ENCODE measurements at places on chromosomes 7 and 10. TPM values are rescaled to one million over a fixed set of nuclear protein-coding genes. Genes with fewer than 3 reads are reported as not detected.

DNA sequence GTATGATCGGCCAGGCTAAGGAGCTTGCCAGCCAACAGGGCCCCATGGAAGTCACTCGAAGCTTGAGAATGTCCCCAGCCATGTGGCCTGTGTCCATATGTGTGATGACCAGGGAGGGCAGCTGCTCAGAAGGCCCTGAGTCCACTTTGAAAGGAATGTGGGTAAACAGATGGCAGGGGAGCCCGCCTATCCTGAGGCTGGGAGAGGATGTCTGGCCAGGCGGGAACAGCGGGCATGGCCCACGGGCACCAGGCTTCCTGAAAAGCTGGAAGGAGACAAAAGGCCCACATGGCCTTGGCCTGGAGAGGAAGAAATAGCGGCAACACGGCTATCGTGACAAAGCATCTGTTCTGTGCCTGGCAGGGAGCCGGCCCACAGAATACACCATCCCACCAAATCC, 137.9 kb upstream of the PPIF start:
- DNase-seq = no peak

Gene THAP5
- 33.1 TPM for polyA plus RNA-seq

DNA sequence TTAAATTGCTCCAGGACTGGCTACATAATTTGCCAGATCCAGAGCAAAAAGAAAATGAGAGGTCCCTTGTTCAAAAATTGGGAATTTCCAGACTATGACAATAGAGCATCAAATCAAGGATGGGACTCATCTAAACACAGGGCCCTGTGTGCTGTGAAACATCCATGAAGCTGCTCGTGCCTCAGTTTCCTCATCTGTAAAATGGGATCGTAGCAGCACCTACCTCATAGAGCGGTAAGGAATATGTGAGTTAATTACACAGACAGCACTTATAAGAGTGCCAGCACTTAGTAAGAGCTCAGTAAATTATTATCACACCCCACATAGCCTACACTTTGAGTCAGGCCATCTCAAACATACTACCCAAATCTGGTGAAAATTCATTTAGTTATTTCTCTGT, 135.9 kb upstream of the RHEB start:
- DNase-seq = no peak

DNA sequence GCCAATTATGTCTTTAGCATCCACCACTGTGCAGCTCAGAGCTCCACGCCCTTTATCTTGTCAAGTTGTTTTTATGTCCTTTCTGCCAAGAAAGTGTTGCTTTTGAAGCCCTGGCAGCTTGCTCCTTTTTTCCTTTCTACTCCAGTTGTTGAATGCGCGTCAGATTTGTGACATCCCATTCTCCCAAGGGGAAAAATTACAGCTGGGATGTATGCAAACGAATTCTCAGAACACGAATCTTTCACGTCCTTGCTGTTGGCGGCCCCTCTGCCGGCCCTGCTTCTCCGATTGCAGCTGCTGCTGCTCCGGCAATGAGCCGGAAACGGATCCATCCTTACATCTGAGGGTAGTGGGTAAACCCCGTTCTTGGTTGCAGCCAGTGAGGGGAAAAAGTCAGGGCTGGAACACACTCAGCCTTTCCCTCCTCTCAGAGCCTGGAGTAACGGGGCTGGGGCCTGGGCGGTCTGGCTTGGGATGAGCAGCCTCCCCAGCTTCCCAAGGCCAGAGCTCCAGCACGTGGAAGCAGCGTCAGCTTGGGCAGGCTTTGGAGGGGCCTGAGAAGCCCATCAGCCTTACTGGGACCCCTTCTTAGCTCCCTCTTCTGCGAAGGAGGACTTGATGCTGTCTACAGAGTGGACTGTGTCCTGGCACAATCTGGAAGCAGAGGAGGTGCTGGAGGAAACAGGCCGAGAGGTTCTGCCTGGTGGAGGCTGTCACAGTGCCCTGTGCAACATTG, 79.0 kb upstream of the CHST15 start:
- DNase-seq = peak; percentile 65

GRCh38 chr10:132938472-132939339, 3.7 kb downstream of the CFAP46 start:
- DNase-seq = no peak

GRCh38 chr7:1679326-1679965, 9.4 kb downstream of the ELFN1 start:
- no peak for DNase-seq

DNA sequence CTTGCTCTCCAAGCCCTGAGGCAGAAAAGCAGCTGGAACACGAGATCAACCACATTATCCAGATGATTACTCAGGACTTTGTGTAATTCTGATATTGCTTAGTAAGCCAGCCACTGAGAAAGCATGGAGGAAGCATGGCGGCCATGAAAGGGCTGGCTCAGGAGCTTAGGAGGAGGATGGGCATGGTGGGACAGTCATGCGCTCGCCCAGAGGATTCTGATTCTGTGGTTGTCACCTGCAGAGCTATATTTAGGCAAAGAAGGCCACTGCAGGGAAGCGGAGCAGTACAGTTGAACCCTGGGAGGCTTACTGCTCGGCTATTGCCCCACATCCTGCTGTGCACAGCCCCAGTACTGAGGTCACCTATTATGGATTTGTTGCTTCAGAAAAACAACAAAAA, 128.8 kb upstream of the DNAJB12 start:
- no peak for DNase-seq

DNA sequence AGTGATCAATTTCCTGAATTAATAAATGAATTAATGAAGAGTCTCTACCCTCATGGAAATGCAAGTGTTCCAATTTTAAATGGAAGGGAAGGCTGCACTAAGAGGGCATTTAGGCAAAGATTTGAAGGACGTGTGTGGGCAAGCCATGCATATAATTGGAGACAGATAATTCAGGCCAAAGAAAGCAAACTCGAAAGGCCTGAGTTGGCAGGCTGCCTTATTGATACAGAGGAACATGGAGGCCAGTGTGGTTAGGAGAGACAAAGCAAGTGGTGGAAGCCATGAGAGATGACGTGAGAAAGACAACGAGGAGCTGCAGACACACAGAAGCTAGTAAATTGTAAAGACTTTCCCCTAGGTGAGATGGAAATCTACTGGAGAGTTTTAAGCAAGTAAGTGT, 15.4 kb upstream of the PCLO start:
- DNase-seq = no peak

Gene NHLRC2
- 31.7 TPM for polyA plus RNA-seq

DNA sequence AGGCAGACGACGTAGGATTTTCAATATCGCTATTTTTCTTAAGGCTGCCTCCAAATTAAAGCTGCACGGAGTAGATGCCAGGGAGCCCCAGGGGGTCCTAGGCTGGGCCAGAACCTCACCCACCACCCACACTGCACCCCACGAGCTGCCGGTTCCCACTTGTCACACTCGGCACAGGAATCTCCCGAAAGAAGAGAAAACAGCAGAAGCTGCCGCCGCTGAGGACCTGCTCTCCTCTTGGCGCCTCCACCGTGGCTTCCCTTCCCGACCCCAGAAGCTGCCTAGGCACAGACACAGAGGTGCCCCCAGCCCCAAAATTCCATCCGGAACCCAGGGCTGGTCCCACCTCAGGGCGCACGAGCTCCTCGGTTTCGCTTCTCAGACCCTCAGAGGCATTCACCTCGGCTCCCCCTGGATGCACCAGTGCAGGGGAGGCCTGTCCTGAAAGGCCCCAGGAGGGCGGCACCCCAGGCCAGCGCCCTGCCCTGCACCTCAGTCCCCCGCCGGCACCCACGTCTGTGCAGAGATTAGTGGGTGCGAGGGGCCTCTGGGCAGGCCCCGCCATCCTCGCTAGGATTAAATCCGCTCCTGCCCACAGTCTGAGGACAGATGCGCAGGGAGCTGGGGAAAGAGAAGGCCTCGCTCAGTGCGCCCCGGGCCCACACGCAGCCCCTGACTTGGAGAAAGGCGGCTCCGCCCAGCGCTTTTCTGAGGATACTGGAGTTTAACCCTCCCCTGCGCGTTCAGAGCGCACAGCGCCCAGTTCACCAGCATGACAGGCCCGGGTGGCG, 99.2 kb downstream of the PTPRN2 start:
- DNase-seq = no peak

DNA sequence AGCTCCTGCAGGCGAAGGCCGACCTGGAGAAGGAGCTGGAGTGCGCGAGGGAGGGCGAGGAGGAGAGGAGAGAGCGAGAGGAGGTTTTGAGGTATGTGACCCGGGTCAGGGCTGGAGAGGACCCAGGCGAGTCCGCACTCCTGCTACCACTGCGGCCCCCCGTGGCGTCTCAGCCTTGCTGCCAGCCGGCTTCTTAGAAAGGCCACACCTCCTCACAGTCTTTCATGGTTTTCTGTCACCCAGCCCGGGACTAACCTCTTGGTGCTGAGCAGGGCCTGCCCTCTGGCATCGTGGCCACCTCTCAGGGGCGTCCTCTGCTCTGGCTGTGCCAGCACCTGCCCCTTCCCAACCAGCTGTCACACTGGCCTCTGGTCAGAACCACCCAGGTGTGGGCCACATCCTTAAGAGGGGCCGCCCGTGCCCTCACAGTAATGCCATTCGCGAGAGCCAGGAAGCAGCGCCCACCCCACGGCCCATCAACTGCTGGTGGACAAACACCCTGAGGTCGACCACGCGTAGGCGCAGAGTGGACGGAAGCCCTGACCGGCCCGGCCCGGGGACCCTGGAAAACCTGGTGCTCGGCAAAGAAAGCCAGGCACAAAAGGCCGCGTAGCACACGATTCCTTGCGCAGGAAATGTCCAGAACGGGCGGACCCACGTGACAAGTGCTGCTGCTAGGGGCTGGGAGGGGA, 34.4 kb downstream of the IQCE start:
- no peak for DNase-seq

Gene ACTA2
- 536 TPM for polyA plus RNA-seq

- no peak for DNase-seq
Measured at GRCh38 chr10:125064681-125065492, 95.5 kb downstream of the CTBP2 start.

Gene NOS3
- polyA plus RNA-seq = 6.4 TPM

Gene PLEKHS1
- 0.08 TPM for polyA plus RNA-seq

- no peak for DNase-seq
Measured at GRCh38 chr7:41629711-41630111, 73.2 kb downstream of the INHBA start.

Gene FAM131B
- polyA plus RNA-seq = 1.7 TPM

Gene CRYGN
- 0.58 TPM for polyA plus RNA-seq

Gene VWDE
- 5.8 TPM for polyA plus RNA-seq

DNA sequence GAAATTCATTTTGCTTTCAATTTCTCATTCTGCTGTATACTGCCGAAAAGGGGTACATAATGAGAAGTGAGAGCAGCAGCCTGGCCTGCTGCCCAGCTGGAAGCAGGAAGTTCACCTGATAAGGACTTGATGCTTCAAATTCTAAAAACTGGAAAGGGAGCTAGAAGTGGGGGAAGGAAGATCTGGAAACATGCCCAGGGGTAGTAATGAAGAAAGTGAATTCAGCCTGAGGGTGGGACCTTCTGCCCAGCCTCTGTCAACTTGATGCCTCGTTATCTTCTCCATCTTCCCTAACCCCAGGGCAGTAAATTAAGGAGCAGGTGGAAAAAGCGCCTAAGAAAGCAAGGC, 69.4 kb downstream of the ARMH3 start:
- DNase-seq = peak; percentile 35

DNA sequence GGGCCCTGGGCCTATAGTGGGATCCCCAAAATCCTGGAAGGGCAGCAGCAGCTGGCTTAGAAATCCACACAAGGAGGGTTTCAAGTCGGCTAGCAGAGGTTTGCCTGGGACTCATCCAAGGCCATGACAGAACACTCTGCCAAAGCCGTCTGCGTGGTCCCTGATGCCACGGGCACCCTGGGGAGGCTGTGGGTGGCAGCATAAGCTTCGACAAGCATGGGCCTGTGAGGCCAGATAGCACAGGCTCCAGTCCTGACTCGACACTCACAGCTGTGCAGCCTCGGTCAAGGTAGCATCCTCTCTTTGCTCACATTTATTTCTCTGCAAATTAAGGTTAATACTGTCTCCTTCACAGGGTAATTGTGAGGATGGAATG, 138.3 kb downstream of the JCAD start:
- DNase-seq = no peak

GRCh38 chr10:24418532-24418931, 209.6 kb downstream of the KIAA1217 start:
- DNase-seq = no peak

DNA sequence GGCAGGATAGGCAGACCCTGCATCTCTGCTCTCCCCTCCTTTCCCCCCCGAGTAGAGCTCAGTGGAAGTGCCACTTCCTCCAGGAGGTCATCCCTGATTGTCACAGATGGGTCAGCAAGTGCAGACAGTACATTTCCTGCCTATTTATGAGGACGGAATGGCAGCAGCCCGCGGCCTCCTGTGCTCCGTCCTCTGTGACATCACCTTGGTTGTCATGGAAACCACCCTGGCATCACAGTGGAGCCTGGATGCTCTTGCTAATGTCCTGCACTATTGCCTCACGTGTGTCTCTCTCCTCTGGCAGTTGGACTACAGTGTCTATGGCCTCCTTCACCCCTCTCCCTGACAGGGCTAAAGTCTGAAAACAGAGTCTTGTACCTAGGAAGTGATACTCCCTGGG, 148.6 kb downstream of the SH3PXD2A start:
- no peak for DNase-seq

Gene FAM221A
- 20.4 TPM for polyA plus RNA-seq

- DNase-seq = no peak
Measured at GRCh38 chr7:15757041-15758000, 70.8 kb upstream of the MEOX2 start.

- no peak for DNase-seq
Measured at GRCh38 chr7:29607889-29608288, 44.3 kb downstream of the PRR15 start.

DNA sequence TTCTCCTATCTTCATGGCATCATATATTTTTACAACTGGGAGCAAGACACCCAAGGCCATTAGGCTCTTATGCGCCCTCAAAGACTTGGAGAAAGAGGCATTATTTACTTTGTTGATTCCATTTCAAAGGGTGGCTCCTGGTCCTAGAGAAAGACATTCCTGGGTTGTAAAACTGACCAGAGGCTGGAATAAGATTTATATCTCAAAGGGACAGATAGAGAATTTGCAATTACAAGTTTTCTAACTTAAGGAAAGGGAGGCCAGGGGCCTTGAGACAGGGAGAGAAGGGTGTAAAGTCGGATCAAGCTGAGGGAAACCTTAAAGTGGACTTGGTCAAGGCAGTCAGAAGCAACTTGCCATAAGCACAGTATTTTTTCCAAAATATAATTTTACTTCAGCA, 1086.0 kb downstream of the SORCS3 start:
- DNase-seq = no peak

- DNase-seq = no peak
Measured at GRCh38 chr10:116848944-116849247, 403 bp upstream of the ENO4 start.

DNA sequence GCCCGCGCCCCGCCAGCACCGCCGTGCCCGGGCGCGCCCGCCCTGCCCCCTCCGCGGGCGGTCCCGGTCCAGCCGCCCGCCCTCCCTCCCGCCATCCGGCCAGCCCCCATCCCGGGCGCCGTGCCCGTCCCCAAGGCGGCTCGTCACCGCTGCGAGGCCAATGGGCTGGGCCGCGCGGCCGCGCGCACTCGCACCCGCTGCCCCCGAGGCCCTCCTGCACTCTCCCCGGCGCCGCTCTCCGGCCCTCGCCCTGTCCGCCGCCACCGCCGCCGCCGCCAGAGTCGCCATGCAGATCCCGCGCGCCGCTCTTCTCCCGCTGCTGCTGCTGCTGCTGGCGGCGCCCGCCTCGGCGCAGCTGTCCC, at the start of gene HTRA1:
Gene HTRA1, plus strand, starts transcription at position 187 of the 362 bp plus-strand sequence. Its CDS starts 100 bp downstream, at position 287.
- DNase-seq = peak; percentile 70

Data from right lung (tissue), 10 donors.